ENCODE measurements at places on chromosomes 2 and 18. TPM values are rescaled to one million over a fixed set of nuclear protein-coding genes. Genes with fewer than 3 reads are reported as not detected.

GRCh38 chr2:2851316-2851715, 520.2 kb upstream of the MYT1L start:
- no peak overlapping the region for H3K4me3 ChIP-seq
- H3K36me3 ChIP-seq, result no peaks in the 10 kb centered on the region
- no peak for ATAC-seq
- no peaks in the 10 kb centered on the region for H3K4me1 ChIP-seq
- H3K27me3 ChIP-seq, result no peaks in the 10 kb centered on the region
- H3K27ac ChIP-seq, result no peak overlapping the region

The RBBP8 gene
- total RNA-seq, result 37.5 TPM

The SLC19A3 gene
- total RNA-seq, result not detected

DNA sequence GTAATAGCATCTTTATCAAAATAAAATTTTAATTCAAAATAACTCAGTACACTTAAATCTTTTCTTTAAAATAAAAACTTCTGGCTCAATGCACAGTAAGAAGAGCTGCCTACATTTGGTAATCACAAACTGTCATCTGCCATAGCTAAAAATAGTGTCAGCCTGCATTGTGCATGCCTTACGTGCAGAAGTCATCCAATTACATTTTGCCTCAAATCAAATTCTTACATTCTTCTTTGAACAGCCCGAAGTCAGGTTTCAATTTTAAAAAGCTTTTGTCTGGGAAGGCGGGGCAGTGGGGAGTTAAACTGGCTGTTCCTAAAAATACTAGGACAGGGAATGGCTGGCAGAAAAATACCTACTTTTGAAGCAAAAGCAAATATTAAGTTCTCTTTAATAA, 51.1 kb downstream of the RTN4 start:
- H3K4me1 ChIP-seq, result peaks cover 31% of the 10 kb centered on the region
- ATAC-seq, result no peak
- H3K36me3 ChIP-seq, result no peaks in the 10 kb centered on the region
- H3K27ac ChIP-seq, result peak overlapping the region; percentile 65
- no peak overlapping the region for H3K4me3 ChIP-seq
- H3K27me3 ChIP-seq, result no peaks in the 10 kb centered on the region

The EVX2 gene
- not detected for total RNA-seq

- peak overlapping the region; percentile 52 for H3K4me3 ChIP-seq
- peaks cover 27% of the 10 kb centered on the region for H3K4me1 ChIP-seq
- H3K27me3 ChIP-seq, result peaks cover 6% of the 10 kb centered on the region
- peak overlapping the region; percentile 72 for H3K27ac ChIP-seq
Measured at GRCh38 chr2:39512434-39512935, 75.4 kb upstream of the MAP4K3 start.

DNA sequence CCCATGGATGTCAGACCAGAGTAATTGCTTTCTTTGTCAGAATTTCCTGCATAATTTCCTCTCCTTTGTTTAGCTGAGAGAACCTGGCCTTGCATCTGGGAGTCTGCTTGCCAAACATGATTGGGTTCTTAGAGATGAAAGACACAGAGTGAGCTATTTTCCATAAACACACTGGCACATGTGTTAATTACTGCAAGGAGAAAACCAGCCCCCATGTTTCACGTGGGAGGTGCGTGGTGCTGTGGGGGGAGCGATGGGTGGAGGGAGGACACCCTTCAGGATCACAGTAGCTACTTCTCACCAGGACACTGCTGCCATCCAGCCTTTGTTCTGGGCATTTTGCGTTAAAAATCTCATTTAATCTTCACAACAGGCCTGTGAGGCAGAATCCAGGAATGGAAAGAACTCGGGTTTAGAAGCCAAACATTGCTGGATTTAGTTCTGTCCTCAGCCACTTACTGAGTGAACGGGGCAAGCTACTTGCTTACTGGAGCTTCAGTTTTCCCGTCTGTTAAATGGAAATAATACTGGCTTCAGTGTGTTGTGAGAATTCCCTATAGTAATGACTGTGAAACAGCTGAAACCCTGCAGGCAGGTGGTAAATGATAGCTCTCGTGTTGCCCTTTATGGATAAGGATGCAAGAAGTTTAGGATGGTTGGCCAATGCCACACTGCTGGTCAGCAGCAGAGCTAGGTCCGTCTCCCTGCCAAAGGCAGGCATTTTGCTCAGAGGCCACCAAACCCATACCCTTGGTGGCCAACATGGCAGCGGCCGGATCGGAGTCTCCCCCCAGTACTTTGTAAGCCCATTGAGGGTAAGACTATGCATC, 100.1 kb upstream of the ASAP2 start:
- no peak for ATAC-seq
- H3K27ac ChIP-seq, result no peak overlapping the region
- H3K36me3 ChIP-seq, result no peaks in the 10 kb centered on the region

The PTH2R gene
- 0.29 TPM for total RNA-seq

DNA sequence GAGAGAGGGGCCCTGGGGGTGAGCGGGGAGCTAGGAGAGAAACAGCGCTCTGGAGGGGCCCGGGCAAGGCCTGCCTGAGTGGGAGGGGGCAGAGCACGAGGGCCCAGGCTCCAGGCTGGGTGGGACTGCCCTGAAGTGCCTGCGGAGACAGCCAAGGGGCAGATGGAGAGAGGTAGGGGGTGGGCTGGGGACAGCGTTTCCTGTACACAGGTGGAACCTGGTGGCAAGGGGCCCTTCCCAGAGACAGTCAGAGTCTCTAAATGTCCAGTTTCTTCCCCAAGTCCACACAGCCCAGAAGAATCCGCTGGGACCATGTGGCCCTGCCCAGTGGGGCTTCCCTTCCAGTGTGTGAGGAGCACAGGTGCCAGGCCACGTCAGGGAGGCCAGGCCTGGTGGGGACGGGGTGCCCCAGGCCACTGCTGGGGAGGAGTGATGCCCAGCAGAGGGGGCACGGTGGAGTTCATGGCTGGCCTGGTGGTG, 1.7 kb upstream of the GPR35 start:
- H3K27ac ChIP-seq, result no peak overlapping the region
- no peak overlapping the region for H3K4me3 ChIP-seq
- no peaks in the 10 kb centered on the region for H3K4me1 ChIP-seq
- no peak for ATAC-seq

The FOSL2 gene
- 214 TPM for total RNA-seq

DNA sequence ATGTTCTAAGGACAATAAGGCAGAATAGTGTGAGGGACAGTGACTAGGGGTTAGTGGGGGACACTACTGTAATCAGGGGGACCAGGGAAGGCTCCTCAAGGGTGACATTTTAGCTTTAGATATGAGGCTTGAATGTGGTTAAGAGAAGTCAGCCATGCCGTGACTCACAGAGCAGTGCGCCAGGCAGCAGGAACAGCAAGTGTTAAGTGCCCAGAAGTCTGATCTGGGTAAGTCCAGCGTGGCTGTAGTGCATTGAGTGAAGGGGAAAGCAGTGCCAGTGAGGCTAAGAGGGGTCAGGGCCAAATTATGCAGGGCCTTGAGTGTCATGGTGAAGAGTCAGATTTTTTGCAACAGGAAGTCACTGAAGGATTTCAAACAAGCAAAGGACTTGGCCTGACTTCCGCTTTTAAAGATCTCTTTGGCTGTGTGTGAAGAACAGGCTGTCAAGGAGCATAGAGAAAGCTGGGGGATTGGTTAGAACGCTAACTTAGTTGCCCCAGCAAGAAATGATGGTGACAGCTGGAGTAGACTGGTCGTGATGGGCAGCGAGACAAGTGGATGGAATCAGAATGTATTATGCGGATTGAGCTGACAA, 151.5 kb downstream of the MSH2 start:
- H3K4me1 ChIP-seq, result no peaks in the 10 kb centered on the region
- H3K27ac ChIP-seq, result no peak overlapping the region
- H3K36me3 ChIP-seq, result no peaks in the 10 kb centered on the region
- H3K27me3 ChIP-seq, result peaks cover 10% of the 10 kb centered on the region

DNA sequence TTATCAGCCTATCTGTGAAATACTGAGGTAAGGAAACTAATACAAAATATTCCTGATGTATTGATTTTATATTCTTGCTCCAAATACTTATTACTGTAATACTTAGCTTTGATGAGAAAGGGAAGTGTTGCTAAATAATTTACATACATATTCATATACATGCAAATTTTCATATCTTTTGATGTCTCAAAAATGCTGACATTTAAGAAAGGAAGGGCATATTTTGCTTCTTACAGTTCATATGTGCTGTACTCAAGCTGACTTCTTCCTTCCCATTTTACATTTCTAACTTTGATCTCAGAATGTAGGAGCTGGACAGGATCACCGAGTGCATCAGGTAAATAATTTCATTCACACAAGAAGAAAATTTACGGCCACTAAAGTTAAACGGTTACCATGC, 399.2 kb upstream of the VWC2L start:
- H3K4me3 ChIP-seq, result no peak overlapping the region
- H3K27ac ChIP-seq, result no peak overlapping the region
- H3K36me3 ChIP-seq, result no peaks in the 10 kb centered on the region

The ALPG gene
- total RNA-seq, result not detected

All from activated T-helper 17 cell treated with anti-CD3 and anti-CD28 coated beads, Interleukin-2, amount 50 U/mL, for 72 hours (primary cell).